ENCODE measurements at places on chromosomes 16 and 17.

GRCh38 chr17:80831491-80831890 lies 160.2 kb upstream of the CHMP6 start:
- DNase-seq = no peak
- H3K27ac ChIP-seq = peak overlapping the region; percentile 94
- H3K36me3 ChIP-seq = peaks cover 55% of the 10 kb centered on the region
- peaks cover 56% of the 10 kb centered on the region for H3K4me1 ChIP-seq
- H3K27me3 ChIP-seq = no peaks in the 10 kb centered on the region

GRCh38 chr17:63760771-63761539 lies 12.4 kb downstream of the CCDC47 start:
- no peaks in the 10 kb centered on the region for H3K27me3 ChIP-seq
- peaks cover 14% of the 10 kb centered on the region for H3K4me1 ChIP-seq
- H3K27ac ChIP-seq = peak overlapping the region; percentile 22
- H3K4me3 ChIP-seq = no peak overlapping the region
- H3K36me3 ChIP-seq = peaks cover 79% of the 10 kb centered on the region
- no peak for DNase-seq

DNA sequence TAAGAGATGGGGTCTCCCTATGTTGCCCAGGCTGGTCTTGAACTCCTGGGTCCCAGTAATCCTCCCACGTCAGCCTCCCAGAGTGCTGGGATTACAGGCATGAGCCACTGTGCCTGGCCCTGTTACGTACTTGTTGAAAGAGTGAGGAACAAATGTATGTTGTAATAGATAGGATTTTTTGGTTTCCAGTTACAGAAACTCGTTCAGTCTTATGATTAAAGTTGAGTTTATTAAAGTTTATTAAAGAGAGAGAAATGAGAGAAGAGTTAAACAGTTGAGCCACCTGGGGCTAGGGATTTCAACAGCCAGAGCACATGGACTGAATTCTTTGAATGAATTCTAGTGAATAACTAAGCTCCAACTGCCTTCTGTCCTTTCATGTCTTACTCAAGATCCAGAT lies 3.7 kb downstream of the TADA2A start:
- H3K36me3 ChIP-seq = peaks cover 67% of the 10 kb centered on the region
- no peaks in the 10 kb centered on the region for H3K27me3 ChIP-seq
- no peak overlapping the region for H3K4me3 ChIP-seq

- no peak overlapping the region for H3K4me3 ChIP-seq
- H3K27me3 ChIP-seq = no peaks in the 10 kb centered on the region
- DNase-seq = no peak
- H3K4me1 ChIP-seq = no peaks in the 10 kb centered on the region
These were observed 327.3 kb upstream of the CDH8 start for GRCh38 chr16:62363501-62363900.

DNA sequence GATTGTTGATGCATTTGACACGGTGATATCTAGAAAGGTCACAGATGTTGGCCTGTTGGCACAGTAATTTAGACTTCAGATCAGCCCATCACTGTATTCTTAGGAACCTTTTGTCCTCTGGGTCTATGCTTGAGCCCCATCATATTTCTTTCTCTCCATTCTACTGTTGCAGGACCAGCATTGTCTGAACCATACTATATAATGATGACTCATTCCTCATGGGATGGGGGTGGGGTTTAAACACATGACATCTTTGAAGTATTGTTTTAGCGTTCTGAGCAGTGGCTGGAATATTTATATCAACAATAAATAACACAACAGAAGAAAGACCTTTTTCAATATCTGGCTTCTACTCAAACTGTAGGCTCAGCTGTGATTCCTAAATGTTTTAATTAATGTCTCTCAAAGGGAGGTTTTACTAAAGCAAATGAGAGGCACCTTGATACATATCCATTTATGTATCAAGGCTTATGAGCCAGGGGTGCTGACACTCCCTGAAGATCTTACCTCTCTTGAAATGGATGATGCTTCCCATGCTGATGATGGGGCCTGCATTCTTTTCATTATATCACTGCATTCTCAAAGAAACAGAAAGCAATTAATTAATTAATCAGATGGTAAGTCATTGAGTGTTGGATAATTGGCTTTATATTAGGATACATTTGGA lies 379.0 kb upstream of the GOT2 start:
- no peak for DNase-seq
- H3K27me3 ChIP-seq = no peaks in the 10 kb centered on the region
- no peaks in the 10 kb centered on the region for H3K4me1 ChIP-seq

GRCh38 chr17:56934280-56934679 lies 20.4 kb upstream of the TRIM25 start:
- no peak for DNase-seq
- peaks cover 68% of the 10 kb centered on the region for H3K36me3 ChIP-seq
- peaks cover 27% of the 10 kb centered on the region for H3K4me1 ChIP-seq
- H3K4me3 ChIP-seq = no peak overlapping the region

GRCh38 chr17:40366861-40367518 lies 2.5 kb upstream of the GJD3 start:
- no peak overlapping the region for H3K4me3 ChIP-seq
- peaks cover 3% of the 10 kb centered on the region for H3K36me3 ChIP-seq
- peaks cover 12% of the 10 kb centered on the region for H3K4me1 ChIP-seq

- H3K36me3 ChIP-seq = no peaks in the 10 kb centered on the region
- H3K27me3 ChIP-seq = no peaks in the 10 kb centered on the region
These were observed 187.2 kb downstream of the NTN1 start for GRCh38 chr17:9208381-9209105.

DNA sequence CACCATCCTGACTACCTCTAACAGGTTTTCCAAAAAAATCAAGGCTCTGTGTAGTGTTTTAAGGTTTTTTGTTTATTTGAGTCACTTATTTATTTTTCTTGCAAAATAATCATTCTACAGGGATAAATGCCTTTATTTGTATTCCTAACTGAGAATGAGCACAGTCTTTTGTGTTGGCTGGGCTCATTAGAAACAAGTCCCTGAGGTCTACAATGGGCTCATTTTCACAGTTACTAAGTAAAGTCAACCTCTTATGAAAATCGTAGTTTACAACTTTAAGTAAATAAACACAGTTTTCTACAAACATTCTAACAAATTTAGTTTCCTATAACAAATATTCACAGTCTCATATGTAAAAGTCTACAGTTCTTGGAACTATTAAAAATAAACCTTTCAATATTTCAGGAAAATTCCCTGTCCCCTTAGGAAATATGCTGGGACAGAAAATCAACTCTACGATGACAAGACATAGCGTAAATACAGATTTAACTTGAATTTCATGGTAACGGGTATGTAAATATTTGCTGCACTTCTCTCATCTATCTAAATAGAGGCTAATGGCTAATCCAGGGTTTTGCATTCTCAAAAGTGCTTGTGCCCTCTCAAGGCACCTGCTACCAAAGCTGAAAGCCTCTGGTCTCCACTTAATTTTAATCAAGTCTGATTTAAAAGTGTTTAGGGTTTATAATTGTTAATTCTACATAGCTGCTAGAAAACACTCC lies 31.5 kb upstream of the CDH5 start:
- H3K36me3 ChIP-seq = no peaks in the 10 kb centered on the region
- DNase-seq = no peak
- H3K27ac ChIP-seq = no peak overlapping the region
- peaks cover 4% of the 10 kb centered on the region for H3K27me3 ChIP-seq

DNA sequence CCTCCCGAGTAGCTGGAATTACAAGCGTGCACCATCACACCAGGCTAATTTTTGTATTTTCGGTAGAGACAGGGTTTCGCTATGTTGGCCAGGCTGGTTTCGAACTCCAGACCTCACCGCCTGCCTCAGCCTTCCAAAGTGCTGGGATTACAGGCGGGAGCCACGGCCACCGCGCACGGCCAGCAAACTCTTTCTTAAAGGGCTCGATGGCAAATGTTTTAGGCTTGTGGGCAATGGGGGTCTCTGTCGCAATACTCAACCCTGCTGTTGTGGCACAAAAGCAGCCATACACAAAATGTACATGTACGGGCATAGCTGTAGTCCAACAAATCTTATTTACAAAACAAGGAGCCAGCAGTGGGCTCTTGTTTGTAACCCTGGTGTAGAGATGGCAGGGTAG lies 18.4 kb downstream of the PARN start:
- no peak for DNase-seq
- H3K4me1 ChIP-seq = no peaks in the 10 kb centered on the region
- H3K27me3 ChIP-seq = no peaks in the 10 kb centered on the region
- H3K27ac ChIP-seq = no peak overlapping the region
- no peak overlapping the region for H3K4me3 ChIP-seq

- DNase-seq = no peak
- no peak overlapping the region for H3K27ac ChIP-seq
- H3K27me3 ChIP-seq = peaks cover 18% of the 10 kb centered on the region
- H3K4me1 ChIP-seq = no peaks in the 10 kb centered on the region
- H3K4me3 ChIP-seq = no peak overlapping the region
These were observed 89.6 kb upstream of the MAF start for GRCh38 chr16:79690159-79690558.

- no peak overlapping the region for H3K4me3 ChIP-seq
- H3K27ac ChIP-seq = no peak overlapping the region
- H3K36me3 ChIP-seq = no peaks in the 10 kb centered on the region
- peaks cover 15% of the 10 kb centered on the region for H3K27me3 ChIP-seq
These were observed 173.4 kb downstream of the RAB11FIP4 start for GRCh38 chr17:31564883-31565301.

DNA sequence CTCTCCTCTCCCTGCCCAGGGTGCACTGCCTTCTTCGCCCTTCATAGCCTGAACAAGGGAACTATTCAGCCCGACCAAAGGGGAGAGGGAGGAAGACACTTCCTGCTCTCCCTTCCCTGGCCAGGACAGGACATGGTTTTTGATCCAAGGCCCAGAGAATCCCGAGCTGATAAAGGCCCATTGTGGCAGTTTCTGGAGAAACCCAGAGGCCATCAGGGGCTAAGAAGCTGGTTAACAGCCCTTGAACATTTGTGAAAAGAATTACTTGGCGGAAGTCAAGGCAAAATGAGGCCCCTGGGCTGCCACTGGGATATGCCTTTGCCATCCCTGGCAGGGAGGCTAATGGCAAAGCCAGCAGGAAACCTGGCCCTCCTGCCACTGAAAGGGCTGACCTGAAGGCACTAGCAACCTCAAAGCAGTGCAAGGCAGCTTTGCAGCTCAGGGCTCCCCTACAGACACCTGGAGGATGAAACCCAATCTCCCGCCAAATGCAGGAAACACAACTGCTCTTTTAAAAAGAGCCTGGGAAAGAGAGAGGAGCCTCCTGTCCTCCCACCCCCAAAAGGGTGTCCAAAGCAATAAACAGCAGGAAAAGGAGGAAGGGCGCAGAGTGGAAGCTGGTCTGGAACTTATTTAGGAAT lies 12.6 kb downstream of the PHB1 start:
- peaks cover 6% of the 10 kb centered on the region for H3K27me3 ChIP-seq
- no peak overlapping the region for H3K4me3 ChIP-seq
- DNase-seq = no peak

DNA sequence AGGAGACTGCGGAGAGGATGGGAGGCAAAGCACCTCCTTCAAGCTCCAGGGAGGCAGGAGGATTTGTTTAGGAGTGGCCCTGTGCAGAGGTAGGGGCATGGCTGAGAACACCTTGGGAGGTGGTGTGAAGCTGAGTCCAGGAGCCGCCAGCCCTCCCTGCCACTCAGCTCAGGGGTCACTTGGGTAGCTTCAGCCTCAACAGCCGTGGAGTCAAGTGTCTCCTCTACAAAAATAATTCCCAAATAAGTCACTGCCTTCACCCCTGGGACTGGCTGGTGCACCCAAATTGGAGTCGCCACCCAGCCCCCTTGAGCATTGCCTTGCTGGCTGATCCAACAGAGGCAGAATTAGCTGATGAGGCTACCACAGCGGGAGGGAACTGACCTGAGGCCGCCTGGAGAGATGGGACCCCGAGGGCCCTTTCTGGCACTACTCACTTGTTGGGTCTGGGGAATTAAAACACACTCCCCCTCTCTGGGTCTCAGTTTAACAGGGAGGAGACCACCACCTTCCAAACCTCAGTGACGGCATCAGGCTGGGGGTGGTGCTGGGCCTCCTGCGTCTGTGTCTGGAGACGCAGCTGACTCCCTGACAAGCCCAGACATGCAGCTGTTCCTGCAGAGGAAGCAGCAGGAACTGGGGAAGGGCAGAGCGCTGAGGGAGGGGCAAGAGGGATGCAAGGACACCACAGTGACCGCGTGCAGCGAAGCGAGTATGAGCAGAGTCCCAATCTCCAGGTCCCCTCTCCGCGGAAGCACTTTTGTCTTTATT lies 87.9 kb upstream of the TOB1 start:
- no peaks in the 10 kb centered on the region for H3K36me3 ChIP-seq
- DNase-seq = no peak
- H3K27me3 ChIP-seq = no peaks in the 10 kb centered on the region
- peaks cover 9% of the 10 kb centered on the region for H3K4me1 ChIP-seq
- H3K4me3 ChIP-seq = no peak overlapping the region

GRCh38 chr17:36731811-36732210 lies 130.4 kb downstream of the MRM1 start:
- H3K4me3 ChIP-seq = no peak overlapping the region
- H3K27me3 ChIP-seq = peaks cover 3% of the 10 kb centered on the region
- no peaks in the 10 kb centered on the region for H3K36me3 ChIP-seq
- H3K4me1 ChIP-seq = peaks cover 27% of the 10 kb centered on the region

DNA sequence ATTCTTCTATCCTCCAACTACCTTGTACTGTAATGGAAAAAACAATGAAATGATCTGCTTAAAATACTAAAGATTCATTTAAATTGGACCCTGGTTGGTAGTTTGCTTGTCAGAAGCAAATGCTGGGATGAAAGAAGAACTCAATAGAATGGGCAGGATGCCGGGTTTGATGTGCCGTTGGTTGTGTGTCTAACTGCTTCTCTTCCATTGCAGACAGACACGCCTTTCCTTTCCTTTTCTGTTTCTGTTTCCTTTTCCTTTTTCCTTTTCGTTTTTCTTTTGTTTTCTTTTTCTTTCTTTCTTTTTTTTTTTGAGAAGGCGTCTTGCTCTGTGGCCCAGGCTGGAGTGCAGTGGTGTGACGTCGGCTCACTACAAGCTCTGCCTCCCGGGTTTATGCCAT lies 64.6 kb downstream of the PLCG2 start:
- no peak for DNase-seq
- H3K4me3 ChIP-seq = no peak overlapping the region
- H3K27me3 ChIP-seq = peaks cover 7% of the 10 kb centered on the region
- no peak overlapping the region for H3K27ac ChIP-seq

- H3K27me3 ChIP-seq = no peaks in the 10 kb centered on the region
- no peaks in the 10 kb centered on the region for H3K36me3 ChIP-seq
- no peak overlapping the region for H3K27ac ChIP-seq
- no peak overlapping the region for H3K4me3 ChIP-seq
These were observed 300.6 kb downstream of the SOX9 start for GRCh38 chr17:72421128-72422092.

GRCh38 chr17:2723505-2723996 lies 12.0 kb upstream of the CLUH start:
- H3K27me3 ChIP-seq = peaks cover 24% of the 10 kb centered on the region
- H3K27ac ChIP-seq = no peak overlapping the region
- no peaks in the 10 kb centered on the region for H3K36me3 ChIP-seq
- no peak for DNase-seq

- H3K27ac ChIP-seq = no peak overlapping the region
- H3K4me3 ChIP-seq = no peak overlapping the region
- DNase-seq = no peak
- no peaks in the 10 kb centered on the region for H3K36me3 ChIP-seq
- no peaks in the 10 kb centered on the region for H3K27me3 ChIP-seq
These were observed 4.9 kb downstream of the DRC7 start for GRCh38 chr16:57699481-57699880.

All from activated T-helper 2 cell treated with anti-CD3 and anti-CD28 coated beads, Interferon-gamma antibody, Interleukin-2, Interleukin-4, amounts not matched to agents 10 μg/mL and 5 μg/mL and 100 μg/mL, durations not matched to agents 14 hours and 24 hours and 36 hours (primary cell).